Choroid plexus epithelial cell (primary cell): ENCODE measurements at places on chromosomes 1 and 21.

GRCh38 chr21:33802481-33802880 is 113.1 kb downstream of the ATP5PO start:
- DNase-seq = no peak

DNA sequence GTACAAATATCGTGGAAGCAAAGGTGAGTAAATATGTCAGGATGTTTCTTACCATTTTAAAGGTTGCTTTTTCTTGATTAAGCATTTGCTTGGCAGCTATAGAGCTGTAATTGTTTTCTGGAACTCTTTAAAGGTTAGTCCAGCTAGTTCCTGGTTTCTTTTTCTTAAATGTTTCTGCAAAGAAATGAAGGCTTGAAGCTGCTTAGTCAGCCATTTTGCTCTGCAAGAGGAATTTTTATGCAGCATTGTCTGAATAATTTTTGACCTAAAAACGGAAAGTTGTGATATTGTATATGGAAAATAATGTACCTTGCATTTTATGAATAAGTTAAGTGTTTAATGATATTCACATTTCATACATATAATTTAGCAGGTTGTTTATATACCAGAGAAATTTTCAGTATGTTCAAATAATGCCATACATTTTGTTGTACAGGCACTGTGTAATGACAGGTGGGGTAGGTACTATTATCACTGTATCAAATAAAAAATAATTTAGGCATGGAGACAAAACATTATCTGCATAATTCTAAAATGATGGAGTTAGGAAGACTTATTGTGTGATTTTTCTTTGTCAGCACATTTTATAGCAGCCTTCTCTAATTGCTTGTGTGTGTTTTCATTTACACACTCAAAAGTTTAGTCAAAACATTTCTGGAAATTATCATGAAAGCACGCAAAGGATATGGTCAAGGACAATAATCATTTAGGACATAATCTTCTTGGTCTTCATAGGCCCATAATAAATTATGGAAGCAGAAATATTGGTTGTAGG is 624.4 kb downstream of the NCAM2 start:
- no peak for DNase-seq

- DNase-seq = no peak
Observed at GRCh38 chr21:20257052-20257740, 741.0 kb upstream of the NCAM2 start.

- DNase-seq = no peak
Observed at GRCh38 chr1:248790456-248790855, 34.9 kb upstream of the LYPD8 start.

GRCh38 chr1:17287130-17287776 is 20.7 kb upstream of the PADI4 start:
- DNase-seq = peak; percentile 75

- DNase-seq = peak; percentile 42
Observed at GRCh38 chr1:111621050-111621449, 1.5 kb downstream of the RAP1A start.

GRCh38 chr1:13577846-13578245 is 5.8 kb upstream of the PDPN start:
- DNase-seq = no peak

DNA sequence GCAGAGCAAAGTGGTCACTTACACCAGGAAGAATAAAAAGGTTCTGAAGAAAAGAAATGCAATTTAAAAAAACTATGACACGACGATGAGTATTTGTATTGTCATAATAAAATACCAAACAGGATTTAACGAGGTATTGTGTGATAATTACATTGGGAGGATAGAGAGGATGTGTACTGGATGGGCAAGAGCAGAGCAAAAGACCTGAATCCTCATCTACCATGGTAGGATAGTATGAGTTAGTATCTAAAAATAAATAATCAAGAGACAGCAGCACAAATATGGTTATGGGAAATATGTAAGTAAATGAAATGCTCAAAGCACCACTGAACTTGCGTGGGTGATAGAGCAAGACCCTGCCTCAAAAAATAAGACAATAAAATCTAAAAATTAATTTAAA is 162.6 kb downstream of the CDC42BPA start:
- DNase-seq = no peak

- no peak for DNase-seq
Observed at GRCh38 chr1:205630651-205631009, 1.2 kb downstream of the ELK4 start.

- no peak for DNase-seq
Observed at GRCh38 chr1:65640046-65640445, 152.6 kb upstream of the PDE4B start.

GRCh38 chr1:15836772-15837669 is 10.5 kb upstream of the SPEN start:
- DNase-seq = no peak

- no peak for DNase-seq
Observed at GRCh38 chr21:26952374-26953066, 14.4 kb downstream of the ADAMTS5 start.

- DNase-seq = peak; percentile 39
Observed at GRCh38 chr1:212285685-212286555, 710 bp downstream of the PPP2R5A start.

GRCh38 chr21:32426066-32426465 is 13.6 kb downstream of the EVA1C start:
- no peak for DNase-seq

- no peak for DNase-seq
Observed at GRCh38 chr1:26053718-26054560, 8.0 kb upstream of the SLC30A2 start.

GRCh38 chr1:158150523-158150922 is 30.2 kb upstream of the CD1D start:
- no peak for DNase-seq

- DNase-seq = no peak
Observed at GRCh38 chr1:99365545-99365944, 101.3 kb downstream of the PLPPR4 start.

DNA sequence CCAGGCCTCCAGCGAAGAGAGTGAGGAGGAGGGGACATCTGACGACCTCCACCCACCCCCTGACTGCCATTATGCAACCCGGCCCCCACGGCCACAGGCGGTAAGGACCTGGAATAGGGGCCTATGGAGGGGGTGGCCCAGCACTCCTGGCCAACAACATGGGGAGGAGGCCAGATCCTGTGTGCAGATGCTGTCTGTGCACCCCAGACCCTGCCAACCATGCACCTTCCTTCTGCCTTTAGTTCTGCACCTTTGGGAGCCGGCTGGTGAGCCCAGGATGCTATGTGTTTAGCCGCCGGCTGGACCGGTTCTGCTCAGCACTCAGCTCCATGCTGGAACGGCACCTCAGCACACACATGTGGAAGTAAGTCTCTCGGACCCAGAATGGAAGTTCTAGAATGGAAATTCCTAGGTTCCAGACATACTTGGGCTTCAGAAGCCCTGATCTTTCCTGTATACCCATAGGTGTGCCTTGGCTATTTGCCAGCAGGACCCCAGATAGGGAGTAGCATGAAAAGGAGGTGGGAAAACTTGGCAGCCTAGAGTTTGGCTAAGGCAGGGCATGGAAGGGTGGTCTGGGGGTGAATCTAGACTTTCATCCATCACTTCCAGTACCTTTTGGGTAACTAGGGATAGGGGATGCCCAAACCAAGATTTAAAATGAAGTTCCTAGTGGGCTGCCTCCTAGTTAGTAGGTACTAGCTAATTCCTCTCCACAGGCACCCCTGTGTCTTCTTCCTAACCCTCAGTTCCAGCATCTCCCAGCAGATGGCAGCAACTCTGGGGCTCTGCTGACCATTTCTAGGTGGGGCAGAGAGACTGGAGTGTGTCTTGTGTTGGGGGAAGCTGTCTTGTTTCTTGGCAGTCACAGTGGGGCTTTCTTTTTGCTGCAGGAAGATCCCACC is 3.6 kb upstream of the CYB561D1 start:
- peak; percentile 82 for DNase-seq

GRCh38 chr1:188062456-188062855 is 1233.7 kb downstream of the PLA2G4A start:
- peak; percentile 81 for DNase-seq

DNA sequence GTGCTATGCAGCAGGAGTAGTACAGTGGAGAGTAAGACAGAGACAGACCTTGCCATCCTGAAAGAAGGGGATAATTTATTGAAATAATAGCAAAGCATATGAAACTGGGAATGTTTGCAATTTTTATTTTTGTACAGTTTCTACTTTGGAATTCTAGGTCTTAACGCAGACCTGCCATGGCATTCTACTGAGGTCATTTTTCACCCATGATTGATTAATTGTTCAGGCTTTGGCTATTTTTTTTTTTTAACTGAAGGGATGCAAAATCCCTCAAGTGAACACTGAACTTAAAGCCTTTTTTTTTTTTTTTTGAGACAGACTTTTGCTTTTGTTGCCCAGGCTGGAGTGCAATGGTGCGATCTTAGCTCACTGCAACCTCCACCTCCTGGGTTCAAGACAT is 27.1 kb downstream of the MTF2 start:
- no peak for DNase-seq

- DNase-seq = peak; percentile 92
Observed at GRCh38 chr1:202576816-202577215, 133.4 kb downstream of the SYT2 start.

- no peak for DNase-seq
Observed at GRCh38 chr1:117664314-117664713, 58.5 kb downstream of the TENT5C start.

GRCh38 chr1:117398957-117399356 is 31.7 kb downstream of the MAN1A2 start:
- DNase-seq = no peak
